ENCODE measurements at places on chromosomes 12 and 14. TPM values are rescaled to one million over a fixed set of nuclear protein-coding genes. Genes with fewer than 3 reads are reported as not detected.

Gene NOPCHAP1
- total RNA-seq: 21.8 TPM

Gene KRT71
- not detected for total RNA-seq

Gene LTBP2
- 17.4 TPM for total RNA-seq

Gene ABCC9
- total RNA-seq: 0.23 TPM

Gene LYZ
- not detected for total RNA-seq

DNA sequence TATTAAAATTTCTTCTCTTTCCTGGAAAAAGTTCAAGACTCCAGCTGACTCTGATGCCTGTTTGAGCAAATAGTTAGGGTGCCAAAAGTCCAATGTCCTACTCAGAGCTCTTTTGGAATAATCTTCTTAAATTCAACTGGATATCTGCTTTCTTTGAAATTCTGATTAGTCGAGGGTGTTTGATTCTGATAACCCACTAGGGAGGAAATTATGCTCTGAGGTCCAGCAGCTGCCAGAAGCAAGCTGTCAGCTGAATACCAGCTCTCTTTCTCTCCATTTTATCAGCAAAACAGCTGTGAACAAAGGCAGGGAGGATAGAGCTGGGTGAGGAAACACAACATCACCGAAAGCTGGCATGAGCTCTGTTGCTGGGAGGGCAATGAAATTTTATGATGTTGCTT lies 141.5 kb downstream of the CAND1 start:
- H3K27me3 ChIP-seq: no peaks in the 10 kb centered on the region
- H3K27ac ChIP-seq: no peak overlapping the region
- H3K4me3 ChIP-seq: no peak overlapping the region
- H3K36me3 ChIP-seq: no peaks in the 10 kb centered on the region
- H3K4me1 ChIP-seq: peaks cover 10% of the 10 kb centered on the region

- H3K27ac ChIP-seq: no peak overlapping the region
- H3K4me3 ChIP-seq: no peak overlapping the region
- H3K4me1 ChIP-seq: peaks cover 34% of the 10 kb centered on the region
- H3K27me3 ChIP-seq: no peaks in the 10 kb centered on the region
- DNase-seq: no peak
- H3K36me3 ChIP-seq: no peaks in the 10 kb centered on the region
These were observed 27.7 kb downstream of the TPCN1 start for GRCh38 chr12:113248842-113249435.

DNA sequence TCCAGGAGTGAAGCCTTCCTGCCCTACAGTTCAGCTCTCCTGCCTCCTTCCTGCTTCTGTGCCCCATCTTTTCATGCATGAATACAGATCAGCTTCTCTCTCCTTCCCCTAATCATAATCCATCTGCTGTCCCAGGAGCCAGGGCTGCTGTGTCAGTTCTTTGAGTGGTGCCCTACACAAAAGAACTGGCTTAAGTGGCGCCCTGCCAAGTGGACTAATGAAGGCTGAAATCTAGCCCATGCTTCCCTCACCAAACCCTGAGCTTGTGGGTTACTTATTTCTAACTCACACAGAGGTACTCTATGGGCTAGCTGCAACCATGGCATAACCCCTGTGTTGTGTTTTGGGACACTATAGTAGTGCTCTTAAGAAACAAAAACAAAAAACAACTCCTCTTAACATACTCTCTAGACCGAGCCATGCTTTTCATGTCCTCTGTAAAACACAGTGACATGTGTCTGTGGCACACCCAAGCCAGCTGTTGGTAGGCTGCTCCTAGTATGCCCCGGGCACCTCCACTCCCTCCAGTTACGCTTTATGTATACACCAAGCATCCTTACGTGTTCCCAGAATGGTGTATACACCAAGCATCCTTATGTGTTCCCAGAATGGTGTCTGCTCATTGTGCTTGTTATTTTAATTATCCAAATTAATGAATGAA lies 19.3 kb upstream of the ETV6 start:
- H3K27me3 ChIP-seq: no peaks in the 10 kb centered on the region
- no peak overlapping the region for H3K4me3 ChIP-seq
- DNase-seq: no peak
- peaks cover 11% of the 10 kb centered on the region for H3K4me1 ChIP-seq
- no peaks in the 10 kb centered on the region for H3K36me3 ChIP-seq

DNA sequence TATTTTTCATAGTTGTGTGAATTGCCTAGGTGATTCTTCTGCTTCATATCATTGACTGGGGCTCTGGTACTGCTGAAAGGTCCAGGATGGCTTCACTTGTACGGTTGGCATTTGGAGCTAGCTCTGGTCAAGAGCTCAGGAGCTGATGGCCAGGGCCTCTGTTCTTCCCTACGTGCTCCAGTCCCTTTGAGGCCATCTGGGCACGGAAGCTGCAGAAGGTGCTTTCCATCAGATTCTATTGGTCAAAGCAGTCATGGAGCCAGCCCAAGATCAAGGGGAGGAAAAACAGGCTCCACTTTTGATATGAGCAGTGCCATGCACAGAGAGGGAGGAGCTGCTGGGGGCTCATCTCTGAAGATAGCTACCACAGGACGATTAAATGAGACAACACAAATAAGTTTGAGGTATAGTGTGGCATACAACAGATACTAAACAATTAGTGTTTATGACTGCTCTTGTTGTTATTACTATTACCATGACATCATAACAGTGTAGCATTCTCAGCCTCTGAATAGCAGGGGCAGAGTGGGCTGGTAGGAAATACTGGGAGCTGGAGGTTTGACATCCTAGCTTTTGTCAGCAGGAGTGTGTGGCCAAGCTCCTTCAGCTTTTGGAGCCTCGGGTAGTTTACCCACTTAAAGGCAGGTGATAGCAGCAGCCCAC lies 10.4 kb downstream of the KRT83 start:
- peaks cover 11% of the 10 kb centered on the region for H3K4me1 ChIP-seq
- no peaks in the 10 kb centered on the region for H3K27me3 ChIP-seq
- H3K4me3 ChIP-seq: no peak overlapping the region

DNA sequence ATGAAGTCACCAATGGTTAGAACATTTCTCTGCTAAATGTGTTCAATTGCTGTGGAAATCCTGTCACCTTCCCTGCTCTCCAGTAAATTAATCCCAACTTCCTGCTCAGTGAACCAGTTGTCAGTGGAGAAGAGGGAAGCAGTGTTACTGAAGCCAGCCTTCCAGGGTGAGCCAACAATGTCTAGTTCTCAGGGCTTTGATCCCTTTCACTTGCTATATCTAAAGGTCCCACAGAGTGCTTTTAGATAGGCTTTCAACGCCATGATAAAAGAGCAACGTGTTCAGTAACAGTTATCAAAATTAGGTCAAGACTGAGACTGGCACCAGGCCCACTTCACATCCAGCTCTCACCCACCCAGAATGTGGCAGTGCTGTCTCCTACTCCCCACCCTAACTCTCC lies 139.7 kb downstream of the KCNH5 start:
- no peak overlapping the region for H3K27ac ChIP-seq
- H3K36me3 ChIP-seq: no peaks in the 10 kb centered on the region
- H3K4me1 ChIP-seq: no peaks in the 10 kb centered on the region
- no peak overlapping the region for H3K4me3 ChIP-seq

DNA sequence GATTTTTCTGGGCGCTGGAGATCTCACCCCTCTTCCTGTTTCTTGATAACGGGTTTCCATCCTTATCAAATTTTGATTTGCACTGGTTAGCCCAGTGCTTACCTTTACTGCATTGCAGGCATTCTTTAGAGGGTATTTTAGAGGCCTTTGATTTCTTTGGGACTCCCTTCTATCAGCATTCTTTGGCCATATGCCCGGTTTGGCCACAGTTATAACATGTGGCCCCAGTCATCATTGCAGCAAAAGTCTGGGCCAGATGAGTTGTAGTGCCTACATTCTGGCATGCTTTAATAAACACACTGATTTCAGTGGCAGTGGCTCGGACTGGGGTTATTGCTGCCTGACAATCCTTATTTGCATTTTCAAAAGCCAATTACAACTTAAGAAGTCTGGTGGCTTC lies 82.3 kb downstream of the KCNMB4 start:
- peak overlapping the region; percentile 89 for H3K27ac ChIP-seq
- peaks cover 10% of the 10 kb centered on the region for H3K36me3 ChIP-seq
- peaks cover 27% of the 10 kb centered on the region for H3K4me1 ChIP-seq
- peak; percentile 24 for DNase-seq
